T-helper 17 cell (primary cell): ENCODE measurements at places on chromosomes 7 and 10.

DNA sequence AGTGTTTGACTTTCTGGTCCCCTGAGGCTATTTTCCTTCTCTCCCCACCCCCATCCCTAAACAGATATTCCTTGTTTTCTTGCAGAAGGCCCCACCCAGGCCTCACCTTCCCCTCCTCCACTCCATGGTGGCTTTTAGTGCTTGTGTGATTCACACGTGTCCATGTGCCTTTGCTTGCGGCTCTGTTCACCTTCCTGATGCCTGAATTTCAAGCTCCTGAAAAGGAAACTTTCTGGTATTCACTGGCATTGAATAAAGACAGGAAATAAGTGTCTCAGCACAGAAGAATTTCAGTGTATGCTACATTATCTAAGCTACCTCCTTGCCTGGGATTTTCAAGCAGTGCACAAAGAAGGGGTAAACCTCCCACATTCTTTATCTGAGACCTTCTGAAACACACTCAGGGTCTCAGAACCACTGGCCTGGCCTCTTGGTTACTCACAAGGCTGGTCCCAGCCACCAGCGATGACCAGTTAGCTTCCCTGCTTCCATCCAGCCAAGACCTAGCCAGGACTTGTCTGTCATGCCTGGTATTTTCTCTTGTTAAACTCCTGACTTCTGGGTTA lies 17.2 kb upstream of the UBE2H start:
- H3K4me3 ChIP-seq, result no peak overlapping the region
- no peaks in the 10 kb centered on the region for H3K4me1 ChIP-seq
- no peak for DNase-seq
- H3K27ac ChIP-seq, result no peak overlapping the region

GRCh38 chr7:41696323-41696916 lies 6.5 kb downstream of the INHBA start:
- H3K4me3 ChIP-seq, result no peak overlapping the region
- no peak for DNase-seq
- no peaks in the 10 kb centered on the region for H3K4me1 ChIP-seq
- H3K27ac ChIP-seq, result no peak overlapping the region

- peaks cover 13% of the 10 kb centered on the region for H3K36me3 ChIP-seq
- H3K27ac ChIP-seq, result no peak overlapping the region
- H3K27me3 ChIP-seq, result no peaks in the 10 kb centered on the region
Observed at GRCh38 chr7:35605760-35606159, 89.2 kb downstream of the HERPUD2 start.

- no peak overlapping the region for H3K4me3 ChIP-seq
- no peak overlapping the region for H3K27ac ChIP-seq
- H3K27me3 ChIP-seq, result peaks cover 8% of the 10 kb centered on the region
- H3K4me1 ChIP-seq, result peaks cover 3% of the 10 kb centered on the region
- no peak for DNase-seq
Observed at GRCh38 chr10:77741746-77742145, 104.1 kb upstream of the KCNMA1 start.

GRCh38 chr7:152158801-152159587 lies 133.5 kb downstream of the GALNT11 start:
- peak overlapping the region; percentile 83 for H3K27ac ChIP-seq
- peaks cover 10% of the 10 kb centered on the region for H3K36me3 ChIP-seq
- peaks cover 8% of the 10 kb centered on the region for H3K4me1 ChIP-seq

- H3K27ac ChIP-seq, result no peak overlapping the region
- no peak for DNase-seq
- H3K27me3 ChIP-seq, result peaks cover 24% of the 10 kb centered on the region
- peaks cover 2% of the 10 kb centered on the region for H3K36me3 ChIP-seq
- no peak overlapping the region for H3K4me3 ChIP-seq
Observed at GRCh38 chr10:606762-607544, 82.5 kb downstream of the DIP2C start.

DNA sequence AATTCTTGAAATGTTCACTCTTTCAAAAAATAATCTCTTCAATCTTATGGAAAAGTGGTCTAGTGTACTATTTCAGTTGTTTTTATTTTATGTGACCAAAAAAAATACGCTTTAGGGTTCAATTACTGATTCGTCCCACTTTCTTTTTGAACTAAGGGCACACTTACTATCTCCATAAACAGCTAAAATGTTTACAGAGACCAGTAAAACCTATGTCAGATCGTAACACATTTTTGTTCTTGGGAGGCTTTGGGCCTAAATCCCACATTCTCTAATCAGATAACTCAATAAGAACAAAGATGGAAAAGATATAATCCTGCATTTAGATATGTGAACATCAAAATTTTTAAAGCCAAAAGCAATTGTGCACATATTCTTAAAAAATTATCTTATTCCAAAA lies 29.8 kb upstream of the EPC1 start:
- H3K27ac ChIP-seq, result no peak overlapping the region
- no peaks in the 10 kb centered on the region for H3K27me3 ChIP-seq
- no peaks in the 10 kb centered on the region for H3K36me3 ChIP-seq
- H3K4me3 ChIP-seq, result no peak overlapping the region
- no peak for DNase-seq

DNA sequence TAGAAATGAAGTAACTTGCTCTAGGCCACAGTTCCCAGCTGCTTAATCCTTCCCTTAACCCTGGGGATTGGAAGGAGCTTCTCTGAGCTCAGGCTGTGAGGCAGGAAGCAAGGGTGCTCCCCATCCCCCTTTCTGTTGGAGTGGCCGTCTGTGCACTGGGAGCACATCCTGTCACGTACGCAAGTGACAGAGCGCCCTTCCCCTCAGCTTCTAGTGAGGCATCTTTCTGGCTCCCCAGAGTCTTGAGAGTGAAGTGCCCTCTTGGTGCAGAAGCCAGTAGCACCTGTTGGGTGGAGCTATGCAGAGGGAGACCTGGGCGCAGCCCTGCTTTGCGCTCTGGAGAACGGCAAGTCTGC lies 47.8 kb downstream of the SHH start:
- peak overlapping the region; percentile 88 for H3K4me3 ChIP-seq
- H3K4me1 ChIP-seq, result peaks cover 54% of the 10 kb centered on the region
- H3K36me3 ChIP-seq, result peaks cover 5% of the 10 kb centered on the region
- H3K27me3 ChIP-seq, result no peaks in the 10 kb centered on the region
- peak overlapping the region; percentile 93 for H3K27ac ChIP-seq
- DNase-seq, result no peak

DNA sequence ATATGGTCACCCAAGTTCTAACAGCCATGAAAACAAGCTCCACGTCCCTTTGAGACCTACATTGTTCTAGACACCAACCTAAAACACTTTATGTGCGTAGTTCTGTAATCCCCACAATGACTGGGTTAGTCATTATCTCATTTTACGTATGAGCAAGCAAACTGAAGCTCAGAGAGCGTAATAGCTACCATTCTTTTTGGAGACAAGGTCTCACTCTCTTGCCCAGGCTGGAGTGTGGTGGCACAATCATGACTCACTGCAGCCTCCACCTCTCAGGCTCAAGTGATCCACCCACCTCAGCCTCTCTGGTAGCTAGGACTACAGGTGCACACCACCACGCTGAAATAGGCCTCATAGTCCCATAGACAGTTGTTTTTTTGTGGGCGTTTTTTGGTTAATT lies 10.5 kb downstream of the DAGLB start:
- H3K4me1 ChIP-seq, result peaks cover 26% of the 10 kb centered on the region
- no peak overlapping the region for H3K27ac ChIP-seq
- no peak overlapping the region for H3K4me3 ChIP-seq
- DNase-seq, result no peak
- no peaks in the 10 kb centered on the region for H3K27me3 ChIP-seq
- peaks cover 2% of the 10 kb centered on the region for H3K36me3 ChIP-seq
